ENCODE measurements at places on chromosomes 4 and X. TPM values are rescaled to one million over a fixed set of nuclear protein-coding genes. Genes with fewer than 3 reads are reported as not detected.

Gene CENPVL3
- not detected for total RNA-seq

Gene MID1
- total RNA-seq, result 12.7 TPM

Gene N4BP2
- total RNA-seq, result 3.9 TPM

Gene MUC7
- total RNA-seq, result not detected

Gene CT47B1
- not detected for total RNA-seq

Gene BLTP1
- 28.2 TPM for total RNA-seq

Gene CT55
- not detected for total RNA-seq

Gene FAM90A26
- not detected for total RNA-seq

Gene GATA1
- not detected for total RNA-seq

Gene NR3C2
- 15.1 TPM for total RNA-seq

Gene HTR2C
- total RNA-seq, result not detected

Gene ENPEP
- total RNA-seq, result not detected
